ENCODE measurements at places on chromosomes 16 and 17. TPM values are rescaled to one million over a fixed set of nuclear protein-coding genes. Genes with fewer than 3 reads are reported as not detected.

The MAZ gene
- 75.8 TPM for total RNA-seq

The KRTAP1-5 gene
- not detected for total RNA-seq

The TMEM101 gene
- 34.6 TPM for total RNA-seq

The DHRS7C gene
- total RNA-seq = 39.9 TPM

The GLP2R gene
- not detected for total RNA-seq

DNA sequence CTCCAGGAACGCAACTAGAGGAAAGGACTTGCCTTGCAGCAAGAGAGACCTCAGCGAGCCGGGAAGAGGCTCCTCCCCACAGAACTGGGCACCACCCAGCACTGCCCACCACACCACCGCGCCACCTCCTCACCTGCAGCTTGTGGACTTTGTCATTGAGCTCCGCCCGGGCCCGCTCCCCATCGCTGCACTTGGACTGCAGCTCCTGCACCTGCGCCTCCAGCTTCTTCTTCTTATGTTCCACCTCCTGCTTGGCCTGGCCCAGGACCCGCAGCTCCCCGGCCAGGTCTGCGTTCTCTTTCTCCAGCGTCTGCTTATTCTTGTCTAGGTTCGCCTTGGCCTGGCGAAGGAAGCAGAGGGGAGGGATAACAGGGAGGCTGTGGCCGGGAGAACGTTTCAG is 76.7 kb downstream of the NDE1 start:
- DNase-seq = no peak

GRCh38 chr16:15854906-15855703 is 1.7 kb downstream of the MYH11 start:
- no peak for DNase-seq

DNA sequence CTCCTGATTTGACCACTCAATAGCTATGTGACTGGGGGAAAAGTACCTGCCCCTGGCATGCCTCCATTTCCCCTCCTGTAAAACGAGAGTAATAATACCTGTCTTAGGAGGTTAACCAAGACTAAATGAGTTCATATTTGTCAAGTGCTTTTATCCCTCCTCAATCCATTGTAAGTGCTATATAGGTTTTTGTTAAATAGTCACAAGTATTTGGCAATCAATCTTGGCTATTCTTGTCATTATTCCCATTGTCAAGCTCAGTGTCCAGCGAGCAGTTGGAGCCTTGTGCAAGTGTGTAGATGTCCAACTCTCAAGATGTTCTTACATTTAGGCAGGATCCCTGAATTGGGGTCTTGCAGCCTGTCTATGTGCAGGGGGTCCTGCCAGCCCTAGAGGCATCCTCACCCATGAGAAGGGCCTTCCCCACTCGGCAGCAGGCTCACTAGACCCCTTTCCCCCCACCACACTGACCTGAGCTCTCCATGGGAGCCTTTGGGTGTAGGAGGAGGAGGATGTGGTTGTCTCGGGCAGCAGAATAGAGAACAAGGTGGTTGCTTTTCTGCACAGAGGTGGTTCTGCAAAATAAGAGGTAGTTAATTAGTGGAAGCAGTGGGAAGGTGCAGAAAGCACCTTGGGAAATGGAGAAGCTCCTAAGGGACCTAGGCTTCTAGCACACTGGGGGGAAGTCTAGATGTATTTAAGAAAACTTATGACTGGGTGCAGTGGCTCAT is 18.0 kb downstream of the PIK3R6 start:
- no peak for DNase-seq

DNA sequence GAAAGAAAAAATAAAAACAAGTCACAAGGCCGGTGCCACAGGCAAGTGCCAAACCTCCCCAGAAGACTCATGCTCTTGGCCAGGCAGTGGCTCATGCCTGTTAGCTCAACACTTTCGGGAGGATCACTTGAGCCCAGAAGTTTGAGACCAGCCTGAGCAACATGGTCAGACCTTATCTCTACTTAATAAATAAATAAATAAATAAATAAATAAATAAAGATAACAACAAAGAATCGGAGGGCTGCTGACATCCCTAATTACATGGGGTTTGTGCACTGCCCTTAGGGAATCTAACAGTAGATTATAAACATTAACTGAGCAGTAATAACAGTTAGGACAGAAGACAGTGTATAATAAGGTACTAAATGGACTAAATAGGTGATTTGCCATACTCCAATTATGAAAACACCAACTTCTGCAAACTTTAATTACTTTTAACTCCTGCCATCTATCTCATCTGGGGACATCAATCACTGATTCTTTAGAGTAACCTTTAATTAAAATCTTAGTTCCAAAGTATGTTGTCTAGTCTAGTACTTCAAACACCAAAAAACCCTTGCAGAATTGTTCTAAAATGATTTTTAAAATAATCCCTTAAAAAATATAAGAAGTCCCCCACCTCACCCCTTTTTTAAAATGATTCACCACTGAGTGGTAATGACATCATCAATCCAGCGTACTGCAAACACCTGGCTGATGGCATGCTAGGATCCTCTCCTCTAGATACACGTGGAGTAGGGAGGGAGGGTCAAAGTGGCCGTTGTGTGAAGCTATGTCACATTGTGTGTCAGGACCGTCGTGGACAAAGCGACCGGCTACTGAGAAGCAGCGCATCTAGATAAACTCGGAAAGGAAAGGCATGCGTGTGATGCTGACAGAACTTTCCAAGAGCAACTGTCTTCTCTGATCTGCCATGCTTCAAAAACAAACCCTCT is 28.5 kb downstream of the CYTH1 start:
- no peak for DNase-seq

- no peak for DNase-seq
Observed at GRCh38 chr17:14903854-14904253, 361.3 kb downstream of the PMP22 start.

DNA sequence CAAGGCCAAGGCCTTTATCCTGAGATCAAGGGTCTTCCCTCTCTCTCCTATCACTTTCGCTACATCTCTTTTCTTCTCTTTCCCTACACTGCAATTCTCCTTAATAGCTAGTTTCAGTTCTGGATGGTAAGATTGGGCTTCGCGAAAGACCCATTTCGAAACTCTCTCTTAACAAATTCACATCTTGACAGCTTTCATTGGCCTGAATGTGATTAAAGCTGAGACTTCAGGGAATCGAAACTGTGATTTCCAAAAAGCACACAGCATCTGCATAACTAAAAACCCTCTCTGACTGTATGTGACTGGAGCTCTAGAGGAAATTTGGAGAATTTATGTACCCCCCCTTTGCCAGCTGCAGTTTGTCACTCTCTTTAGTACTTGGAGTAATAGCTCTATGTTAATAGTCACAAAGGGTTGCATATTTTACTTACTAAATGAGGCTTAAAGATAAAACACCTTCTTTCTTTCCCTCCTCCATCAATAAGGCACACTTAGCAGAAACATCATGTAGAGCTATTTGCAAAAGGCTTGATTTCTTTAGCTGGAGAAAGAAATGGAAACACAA is 105.3 kb upstream of the FAM20A start:
- DNase-seq = no peak

DNA sequence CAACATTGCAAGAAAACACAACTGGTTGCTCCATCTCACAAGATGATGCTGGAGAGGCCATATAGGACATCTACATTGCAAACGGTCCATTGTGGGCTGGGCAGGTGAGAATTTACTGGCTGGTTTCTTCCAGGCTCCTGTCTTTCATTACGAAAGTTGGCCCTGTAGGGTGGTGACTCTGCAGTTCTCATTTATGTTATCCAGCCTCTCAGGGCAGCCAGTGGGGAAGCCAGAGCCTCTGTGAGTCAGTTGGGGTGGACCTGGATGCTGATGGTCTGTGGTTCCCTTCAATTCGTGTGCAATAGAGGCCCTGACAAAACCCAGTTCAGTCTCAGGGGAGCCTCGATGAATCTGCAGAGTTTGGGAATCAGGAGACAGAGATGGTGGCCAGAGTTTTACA is 341.0 kb upstream of the CCL2 start:
- no peak for DNase-seq

DNA sequence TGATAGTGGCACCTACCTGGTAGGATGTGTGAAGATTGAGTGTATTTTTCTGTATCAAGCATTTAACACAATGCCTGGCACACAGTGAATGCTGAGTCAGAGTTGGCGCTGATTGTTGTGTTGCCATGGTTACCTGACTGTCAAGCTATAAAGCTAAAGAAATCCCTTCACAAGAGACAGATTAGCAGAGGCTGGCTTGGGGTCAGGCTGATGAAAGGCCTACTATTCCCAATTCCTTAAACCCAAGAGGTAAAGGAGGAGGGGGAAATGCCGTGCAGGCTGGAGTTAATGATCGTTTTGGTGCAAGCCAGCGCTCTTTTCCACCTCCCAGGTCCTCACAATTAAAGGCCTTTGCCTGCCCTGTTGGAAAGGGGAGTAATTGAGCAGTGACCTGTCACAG is 5.9 kb downstream of the CLEC19A start:
- no peak for DNase-seq

DNA sequence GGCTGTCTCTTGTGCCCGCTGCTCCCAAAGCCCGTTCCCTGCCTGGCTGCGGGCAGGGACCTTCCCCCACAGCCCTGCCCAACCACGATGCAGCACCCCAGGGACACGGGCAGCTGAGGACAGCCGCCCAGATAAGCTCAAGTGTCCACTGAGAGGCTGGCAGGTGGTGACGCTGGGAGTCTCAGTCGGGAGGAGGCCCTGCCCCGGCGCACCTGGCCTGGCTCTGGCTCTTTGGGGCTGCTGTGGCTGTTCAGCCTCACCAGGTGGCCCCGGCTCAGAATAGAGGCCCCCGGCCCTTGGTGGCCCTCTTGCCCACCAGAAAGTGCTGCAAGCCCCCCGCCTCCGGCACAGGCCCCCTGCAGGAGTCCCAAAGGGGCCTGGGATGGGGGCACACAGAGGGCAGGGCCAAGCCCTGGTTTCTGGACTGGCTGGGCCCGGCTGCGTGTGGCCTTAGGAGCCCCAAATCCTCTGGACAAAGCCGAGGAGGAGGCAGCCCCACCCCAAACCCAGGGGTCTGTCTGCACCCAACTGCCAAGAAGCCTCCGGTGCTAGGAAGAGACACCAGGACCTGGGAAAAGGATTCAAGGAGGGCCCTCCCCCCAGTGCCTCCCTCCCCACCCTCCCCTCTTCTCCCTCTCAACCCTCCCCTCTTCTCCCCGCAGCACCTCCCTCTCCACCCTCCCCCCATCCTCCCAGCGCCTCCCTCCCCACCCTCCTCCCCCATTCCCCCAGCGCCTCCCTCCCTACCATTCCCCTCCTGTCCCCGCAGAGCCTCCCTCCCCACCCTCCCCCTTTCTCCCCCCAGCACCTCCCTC is 5.3 kb downstream of the NTHL1 start:
- DNase-seq = no peak

GRCh38 chr16:51579652-51580360 is 428.7 kb upstream of the SALL1 start:
- no peak for DNase-seq

DNA sequence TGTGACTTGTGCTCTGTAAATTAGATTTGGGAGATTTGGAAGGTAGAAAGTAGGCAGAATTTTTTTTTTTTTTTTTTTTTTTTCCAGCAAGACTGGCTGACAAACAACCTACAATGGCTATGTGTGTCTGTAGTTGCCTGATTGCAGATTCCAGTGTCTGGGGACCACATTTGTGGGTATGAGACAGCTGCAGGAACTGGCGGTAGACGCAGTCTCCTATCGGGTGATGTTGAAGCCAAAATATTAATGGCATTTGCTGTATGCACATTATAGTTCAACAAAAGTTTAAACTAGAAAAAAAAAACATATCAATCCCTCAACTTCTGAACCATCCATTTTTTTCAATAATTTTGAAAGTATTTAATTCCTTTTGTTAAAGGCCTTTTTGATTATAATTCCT is 665.2 kb downstream of the TOX3 start:
- no peak for DNase-seq

DNA sequence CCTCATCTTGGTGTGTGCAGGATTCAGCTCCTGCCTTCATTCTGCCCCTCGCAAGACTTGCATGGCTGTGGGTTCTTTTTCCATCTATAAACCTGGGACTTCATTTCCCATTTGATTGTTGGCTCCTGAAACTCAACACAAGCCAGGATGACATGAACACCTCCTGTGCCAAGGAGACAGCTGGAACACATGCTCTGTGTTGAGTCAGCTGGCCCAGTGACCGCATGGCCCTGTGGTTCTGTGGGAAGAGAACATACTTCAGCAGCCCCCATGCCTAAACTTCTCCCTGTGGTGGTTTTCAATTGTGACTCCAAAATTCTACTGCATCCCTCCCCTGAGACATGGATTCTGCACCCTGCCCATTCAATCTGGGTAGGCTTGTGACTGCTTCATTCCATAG is 57.9 kb upstream of the FOXF1 start:
- no peak for DNase-seq

Data from gastrocnemius medialis (tissue), 4 donors.